ENCODE measurements at places on chromosomes 7 and 10.

GRCh38 chr10:106959521-106959920 lies 205.0 kb downstream of the SORCS1 start:
- no peak for DNase-seq

DNA sequence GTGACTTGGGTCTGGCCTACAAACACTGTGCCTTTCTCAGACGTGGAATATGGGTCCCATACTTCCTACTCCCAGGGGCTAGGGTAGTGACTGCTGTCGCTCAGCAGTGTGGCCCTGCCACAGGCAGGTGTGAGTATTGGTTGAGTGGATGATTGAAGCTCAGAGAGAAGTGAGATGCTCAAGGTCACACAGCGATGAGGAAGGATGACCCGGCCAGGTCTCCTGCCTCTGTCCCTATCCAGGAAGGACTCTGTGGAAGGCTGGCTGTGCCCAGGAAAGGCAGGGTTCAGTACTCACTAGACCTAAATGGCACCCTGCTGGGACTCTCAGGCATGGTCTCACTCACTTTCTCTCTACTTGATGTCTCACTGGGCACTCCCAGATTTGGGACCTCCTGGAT lies 2.8 kb downstream of the PRF1 start:
- DNase-seq = no peak

DNA sequence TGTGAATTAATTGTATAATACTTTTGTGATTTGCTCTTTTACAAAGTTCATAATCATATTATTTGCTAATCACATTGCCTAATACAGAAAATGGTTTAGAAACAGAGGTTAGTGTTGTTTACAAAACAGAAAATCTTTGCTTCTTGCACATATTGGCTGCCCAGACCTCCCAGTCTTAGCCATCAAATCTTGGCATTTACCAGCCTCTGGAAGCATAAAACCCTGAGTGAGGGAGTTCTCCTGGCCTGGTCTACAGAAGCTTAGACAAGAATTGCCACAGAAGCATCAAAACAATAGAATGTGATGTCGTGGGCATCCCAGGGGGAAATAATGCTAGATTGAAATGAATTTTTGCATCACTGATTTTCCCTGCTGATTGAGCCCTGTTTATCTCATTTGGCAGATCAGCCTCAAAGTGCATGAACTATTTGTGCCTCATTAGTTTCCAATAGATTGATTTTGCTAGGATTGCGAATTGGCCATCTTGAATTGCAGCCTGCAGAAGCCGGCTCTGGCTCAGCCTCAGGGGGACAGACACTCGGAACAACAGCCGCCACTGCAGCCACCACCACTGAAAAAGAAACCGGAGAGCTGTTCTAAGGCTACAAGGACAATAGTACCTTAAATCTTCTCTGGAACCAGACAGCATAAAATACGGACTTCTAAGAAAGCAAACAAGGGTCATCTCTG lies 11.1 kb upstream of the SORBS1 start:
- no peak for DNase-seq

DNA sequence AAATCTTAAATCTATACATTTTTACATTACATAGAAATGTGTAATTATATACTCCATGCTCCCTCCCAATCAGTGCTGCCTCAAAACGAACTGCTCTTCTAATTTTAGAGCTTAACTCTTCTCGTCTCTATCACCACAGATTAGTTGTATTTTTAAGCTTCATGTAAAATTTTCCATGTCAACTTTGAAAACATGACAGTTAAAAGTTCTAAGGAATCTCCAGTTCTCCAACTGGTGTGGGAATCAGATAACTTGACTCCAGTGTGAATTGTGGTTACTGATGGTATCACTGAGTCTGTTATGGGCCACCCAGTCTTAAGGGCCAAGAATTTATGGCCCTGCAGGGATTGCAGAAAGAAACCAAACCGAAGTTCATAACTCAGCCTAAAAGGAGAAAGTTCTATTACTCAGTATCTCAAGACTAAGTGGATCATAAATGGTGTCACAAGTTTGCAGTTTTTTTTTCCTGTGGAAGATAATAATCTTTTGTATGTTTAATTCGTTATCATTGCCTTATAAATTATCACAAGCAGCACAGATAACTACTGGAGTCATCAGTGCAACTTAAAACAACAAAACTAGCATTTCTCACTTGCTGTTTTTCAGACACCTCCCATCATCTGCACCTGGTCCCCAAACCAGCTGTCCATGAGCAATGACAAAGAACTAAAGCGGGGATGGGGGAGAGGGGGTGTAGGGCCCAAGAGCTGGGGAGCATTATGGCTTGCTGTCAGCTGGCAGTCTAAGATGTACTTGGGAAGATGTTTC lies 31.5 kb upstream of the KMT2E start:
- DNase-seq = peak; percentile 38
